Activated T-helper 2 cell treated with anti-CD3 and anti-CD28 coated beads, Interferon-gamma antibody, Interleukin-2, Interleukin-4, amounts not matched to agents 10 μg/mL and 5 μg/mL and 100 μg/mL, durations not matched to agents 14 hours and 24 hours and 36 hours (primary cell): ENCODE measurements at places on chromosomes 1 and 21. TPM values are rescaled to one million over a fixed set of nuclear protein-coding genes. Genes with fewer than 3 reads are reported as not detected.

The NBPF10 gene
- total RNA-seq: 4.2 and 4.9 TPM in 2 replicates

The FCMR gene
- 14.1 and 16.7 TPM in 2 replicates for total RNA-seq

The TDRD5 gene
- total RNA-seq: not detected in 2 replicates

The OR6N1 gene
- not detected in 2 replicates for total RNA-seq
